ENCODE measurements at places on chromosomes 4 and X.
A peak's percentile ranks its signal among the peaks of the same experiment; 100 is the strongest.

DNA sequence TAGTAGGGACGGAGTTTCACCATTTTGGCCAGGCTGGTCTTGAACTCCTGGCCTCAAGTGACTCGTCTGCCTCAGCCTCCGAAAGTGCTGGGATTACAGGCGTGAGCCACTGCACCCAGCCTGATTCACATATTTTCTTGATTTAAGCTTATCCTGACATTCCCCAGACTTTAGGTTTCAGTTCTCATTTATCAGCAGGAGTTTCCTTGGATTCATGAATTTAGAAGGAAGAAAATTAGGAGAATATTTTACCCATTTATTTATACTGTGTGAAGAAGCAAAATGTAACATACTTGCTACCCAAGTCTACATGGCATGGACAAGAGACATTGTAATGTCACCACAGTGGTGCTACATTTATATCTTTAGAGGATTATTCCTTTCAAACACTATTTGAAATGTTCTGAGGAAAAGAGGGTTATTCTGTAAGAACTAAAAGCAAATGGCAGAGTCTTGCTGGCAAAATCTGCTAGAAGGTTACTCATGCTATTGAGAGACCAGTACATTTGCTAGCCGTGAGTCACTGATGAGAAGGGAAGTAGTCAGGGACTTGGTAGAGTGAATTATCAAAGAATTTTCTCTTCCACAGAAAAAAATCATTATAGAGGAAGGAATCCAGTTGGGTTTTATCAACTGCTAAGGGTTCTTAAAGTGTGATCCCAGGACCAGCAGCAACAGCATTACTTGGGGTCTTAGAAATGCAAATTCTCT is 26.1 kb upstream of the CFAP299 start:
- DNase-seq: no peak

DNA sequence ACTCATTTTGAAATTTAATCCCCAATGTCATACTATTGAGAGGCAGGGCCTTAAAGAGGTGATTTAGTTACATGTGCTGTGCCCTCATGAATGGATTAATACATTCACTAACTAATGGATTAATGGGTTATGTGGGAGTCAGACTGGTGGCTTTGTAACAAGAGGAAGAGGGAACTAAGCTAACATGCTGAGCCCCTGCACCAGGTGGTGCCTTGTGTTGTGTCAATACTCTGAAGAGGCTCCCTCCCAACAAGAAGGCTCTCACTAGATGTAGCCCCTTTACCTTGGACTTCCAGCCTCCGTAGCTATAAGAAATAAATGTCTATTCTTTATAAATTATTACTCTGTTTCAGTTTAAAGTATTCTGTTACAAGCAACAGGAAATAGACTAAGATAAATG is 411.9 kb upstream of the EMCN start:
- DNase-seq: no peak

DNA sequence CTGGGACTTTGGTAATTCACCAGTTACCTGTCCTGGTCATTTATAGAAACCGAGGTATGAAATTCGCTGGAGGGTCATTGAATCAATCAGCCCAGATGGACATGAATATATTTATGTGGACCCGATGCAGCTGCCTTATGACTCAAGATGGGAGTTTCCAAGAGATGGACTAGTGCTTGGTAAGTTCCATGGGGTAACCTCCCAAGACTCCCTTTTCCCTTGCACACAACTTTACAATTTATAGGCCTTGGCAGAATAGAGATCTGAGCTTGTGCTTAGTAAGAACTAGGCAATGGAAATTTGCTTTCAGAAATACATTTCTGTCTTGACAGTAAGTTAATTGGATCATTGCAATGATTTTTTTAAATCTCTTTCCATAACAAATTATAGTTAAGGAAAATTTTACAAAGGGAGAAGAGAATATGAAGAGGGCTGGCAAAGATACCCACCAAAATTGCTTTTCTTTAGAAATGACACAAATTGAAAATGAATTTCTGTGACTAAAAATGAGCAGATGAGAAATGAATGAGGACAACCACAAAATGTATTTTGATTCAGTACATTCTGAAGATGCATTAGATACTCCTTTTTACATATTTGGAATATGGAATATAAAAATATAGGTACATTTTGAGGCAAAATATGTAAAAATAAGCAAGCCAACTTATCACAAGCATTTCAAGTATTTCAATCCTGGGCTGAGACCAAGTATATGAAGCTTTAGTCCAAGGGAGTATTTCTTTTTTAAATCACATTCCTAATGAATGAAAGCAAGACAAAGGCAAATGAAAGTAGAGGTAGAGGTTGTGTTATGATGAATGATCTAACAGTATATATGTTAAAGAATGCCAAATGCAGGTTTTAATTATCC is 45.9 kb downstream of the PDGFRA start:
- no peak for DNase-seq

DNA sequence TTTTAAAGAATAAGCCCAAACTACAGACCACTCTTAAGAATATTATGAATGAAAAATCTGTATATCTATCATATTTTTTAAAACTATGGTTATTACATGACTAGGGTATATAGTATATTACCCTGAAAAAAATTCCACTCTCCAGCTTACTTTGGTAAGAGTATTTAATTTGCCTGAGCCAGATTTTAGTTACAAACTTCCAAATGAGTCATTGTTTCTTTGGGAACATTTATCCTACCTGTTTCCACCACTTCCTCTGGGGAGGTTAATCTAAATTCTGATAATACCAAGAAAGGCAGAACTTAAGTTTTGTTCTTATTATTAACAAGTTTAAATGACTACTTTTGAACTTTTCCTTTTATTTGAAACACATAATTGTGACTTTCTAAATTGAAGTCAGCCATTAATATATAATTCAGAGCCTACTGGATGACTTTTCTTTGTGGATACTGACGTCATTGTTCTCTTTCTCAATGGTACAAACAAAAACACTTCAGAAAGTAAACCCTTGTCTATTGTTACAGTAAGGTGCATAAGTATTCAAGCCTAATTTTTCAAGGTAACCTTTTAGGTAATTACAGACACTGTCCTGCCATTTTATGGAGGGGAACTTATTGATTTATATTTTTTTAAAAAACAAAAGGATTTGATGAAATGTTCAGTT is 135.6 kb upstream of the TLL1 start:
- no peak for DNase-seq

- DNase-seq: no peak
Measured at GRCh38 chr4:152106113-152106763, 345.4 kb upstream of the GATB start.

DNA sequence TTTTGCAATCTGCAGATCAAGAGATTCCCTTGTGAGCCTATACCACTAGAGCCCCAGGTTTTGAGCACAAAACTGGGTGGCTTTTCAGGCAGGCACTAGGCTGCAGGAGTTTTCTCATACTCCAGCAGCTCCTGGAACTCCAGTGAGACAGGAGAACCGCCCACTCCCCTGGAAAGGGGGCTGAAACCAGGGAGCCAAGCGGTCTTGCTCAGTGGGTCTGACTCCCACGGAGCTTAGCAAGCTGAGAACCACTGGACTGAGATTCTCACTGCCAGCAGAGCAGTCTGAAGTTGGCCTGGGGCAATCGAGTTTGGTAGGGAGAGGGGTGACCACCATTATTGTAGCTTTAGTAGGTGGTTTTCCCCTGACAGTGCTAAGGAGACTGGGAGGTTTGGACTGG is 313.8 kb upstream of the TEX13C start:
- no peak for DNase-seq

DNA sequence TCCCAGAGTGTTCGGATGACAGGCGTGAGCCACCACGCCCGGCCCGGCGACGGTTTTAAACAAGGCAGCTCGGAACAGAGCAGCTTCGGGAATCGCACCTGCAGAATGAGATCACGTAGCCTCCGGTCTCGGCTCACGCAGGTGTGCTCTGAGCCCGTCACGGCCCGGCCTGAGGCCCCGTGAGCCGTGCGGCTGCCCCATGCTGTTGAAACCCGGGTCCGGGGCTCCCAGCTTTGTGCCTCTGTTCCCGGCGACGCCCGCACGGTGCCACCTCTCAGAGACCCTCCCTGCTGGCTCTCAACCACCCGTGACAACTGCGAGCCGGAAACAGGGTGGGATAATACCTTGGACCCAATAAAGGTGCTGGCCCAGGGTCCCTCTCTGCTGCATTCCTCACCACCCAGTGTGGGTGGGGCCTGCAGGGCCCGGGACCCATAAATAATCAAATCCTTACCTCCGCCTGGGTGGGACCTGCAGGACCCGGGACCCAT is 13.4 kb upstream of the PLCXD1 start:
- no peak for DNase-seq

DNA sequence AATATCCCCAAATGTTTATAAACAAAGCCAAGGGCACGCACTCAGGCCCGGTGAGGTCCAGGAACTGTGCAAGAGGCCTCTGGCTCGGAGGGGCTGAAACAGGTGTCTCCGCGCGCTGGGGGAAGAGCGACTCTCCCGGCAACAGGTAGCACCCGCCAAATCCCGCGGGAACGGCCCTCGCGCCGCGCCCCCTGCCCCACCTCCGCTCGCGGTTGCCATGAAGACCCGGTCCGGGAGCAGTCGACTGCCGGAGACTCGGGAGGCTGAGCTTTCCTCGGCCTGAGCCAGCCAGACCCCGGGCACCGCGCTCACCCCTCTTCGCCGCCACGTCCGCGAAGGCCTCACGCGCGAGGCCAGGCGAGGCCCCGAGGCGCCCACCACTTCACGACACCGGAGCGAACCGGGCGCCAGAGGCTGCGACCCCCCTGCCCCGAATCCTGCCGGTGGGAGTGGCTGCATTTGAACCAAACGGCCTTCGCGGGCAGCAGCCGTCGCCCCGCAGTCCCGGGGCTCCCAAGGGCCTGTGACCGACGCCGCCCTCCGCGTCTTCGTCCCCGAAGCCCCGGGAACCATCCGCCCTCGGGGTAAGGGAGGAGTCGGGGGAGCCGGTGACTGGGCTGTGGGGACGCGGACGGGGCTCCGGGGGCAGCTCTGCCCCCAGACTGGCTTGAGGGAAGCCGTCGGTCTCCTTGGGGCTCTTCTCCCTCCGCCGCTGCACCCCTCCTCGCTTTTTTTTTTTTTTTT is at the start of gene NSUN7:
NSUN7 (plus strand) TSS at position 239 of the 744 bp plus-strand sequence. CDS start 739 bp downstream, outside the sequence.
- DNase-seq: peak; percentile 3

DNA sequence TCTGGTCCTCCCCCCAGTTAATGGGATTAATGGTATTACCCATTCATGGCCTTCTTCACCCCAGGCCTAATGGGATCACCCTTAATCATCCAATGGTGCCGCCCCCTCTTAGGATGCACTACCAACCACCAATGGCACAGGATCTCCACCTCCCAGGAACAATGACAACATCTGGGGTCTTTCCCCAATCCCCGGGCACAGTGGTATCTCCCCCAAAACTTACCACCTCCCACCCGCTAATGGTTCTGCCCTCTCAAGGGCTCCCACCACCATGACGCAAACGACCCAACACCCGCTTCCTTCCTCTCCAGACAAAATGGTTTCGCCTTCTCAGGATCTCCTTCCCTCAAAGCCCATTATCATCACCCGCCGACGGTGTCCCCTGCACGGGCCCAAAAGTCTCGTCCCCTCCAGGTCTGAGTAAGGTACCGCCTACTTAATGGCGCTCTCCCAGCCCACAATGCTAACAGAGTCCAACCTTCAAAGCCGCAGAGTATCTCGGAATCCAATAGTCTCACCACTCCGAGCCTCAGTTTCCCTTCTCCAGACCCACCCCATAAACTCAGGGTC is 458 bp downstream of the GRIPAP1 start:
- DNase-seq: peak; percentile 8

DNA sequence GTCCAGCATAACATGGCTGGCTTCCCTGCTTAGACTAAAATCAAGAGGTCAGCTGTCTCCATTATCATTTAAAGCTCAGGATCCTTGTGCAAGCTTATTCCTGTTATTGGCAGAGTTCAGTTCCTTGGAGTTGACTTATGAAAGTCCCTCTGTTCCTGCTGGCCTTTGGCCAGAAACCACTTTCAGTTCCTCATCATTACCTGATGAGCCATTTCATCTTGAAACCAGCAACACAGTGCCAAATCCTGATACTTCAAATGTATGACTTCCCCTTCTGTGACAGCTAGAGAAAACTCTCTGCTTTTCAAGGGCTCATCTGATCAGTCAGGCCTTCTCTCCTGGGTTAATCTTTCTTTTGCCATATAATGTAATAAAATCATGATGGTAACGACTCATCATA is 110.6 kb upstream of the FSTL5 start:
- no peak for DNase-seq

GRCh38 chrX:53718073-53718472 is 31.6 kb upstream of the HUWE1 start:
- DNase-seq: no peak

DNA sequence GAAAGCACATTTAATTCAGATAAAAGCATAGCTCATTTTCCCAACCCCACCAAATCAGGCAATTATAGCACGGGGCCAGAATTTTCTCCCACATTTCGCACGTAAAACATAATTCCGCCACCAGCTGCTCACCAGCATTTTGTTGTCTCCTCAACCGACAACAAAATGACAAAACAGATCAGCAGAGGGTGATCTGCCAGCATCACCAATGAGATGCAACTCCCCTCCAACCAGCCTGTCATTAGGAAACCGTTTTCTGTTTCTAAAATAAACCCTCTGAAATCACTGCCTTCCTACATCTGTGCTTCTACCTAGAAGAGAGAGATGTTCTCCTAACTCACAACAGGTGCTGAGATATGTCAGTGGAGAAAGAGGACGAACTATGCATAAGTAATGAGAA is 654.8 kb upstream of the CPEB2 start:
- no peak for DNase-seq

GRCh38 chrX:21939906-21940305 is 603 bp upstream of the SMS start:
- no peak for DNase-seq

DNA sequence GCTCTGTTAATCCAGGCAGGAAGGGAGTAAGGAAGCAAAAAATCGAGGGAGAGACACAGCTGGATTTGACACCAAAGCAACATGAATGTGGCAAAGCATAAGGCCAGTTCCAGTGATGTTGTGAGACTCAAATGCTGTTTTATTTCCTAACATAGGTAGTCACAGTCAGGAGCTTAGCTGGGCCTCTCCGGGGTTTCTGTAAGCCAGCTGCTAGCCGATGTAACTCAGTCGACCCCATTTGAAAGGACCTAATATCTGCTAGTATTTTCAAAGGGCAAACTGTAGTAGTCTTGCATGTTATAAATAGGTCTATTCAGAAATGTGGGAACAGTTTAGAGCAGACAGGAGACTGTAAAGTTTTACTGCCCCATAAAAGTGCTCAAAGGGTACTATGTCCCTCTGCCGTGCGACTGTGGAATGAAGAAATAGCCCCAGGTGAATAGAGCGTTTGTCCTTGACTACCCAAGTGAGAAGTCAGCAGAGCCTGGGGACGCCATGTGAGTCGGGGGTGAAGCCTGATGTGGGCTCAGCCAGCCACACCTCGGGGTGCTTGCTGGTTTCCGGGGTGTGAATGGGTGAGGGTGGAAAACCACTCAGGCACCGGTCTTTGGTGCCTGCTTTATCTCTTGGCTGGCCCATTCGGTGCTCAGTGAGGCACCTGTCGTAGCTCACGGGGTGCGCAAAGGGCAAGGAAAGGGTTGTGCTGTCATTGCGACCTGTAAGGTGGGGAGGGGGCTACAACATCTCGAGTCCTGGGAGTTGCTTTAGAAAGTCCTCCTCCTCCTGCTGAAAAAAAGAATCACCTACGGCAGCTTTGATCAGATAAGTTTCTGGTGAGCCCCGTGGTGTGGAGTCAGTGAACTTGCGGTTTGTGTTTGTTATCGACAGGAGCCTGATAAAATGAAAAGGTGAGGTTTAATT is 745 bp downstream of the TRIM2 start:
- DNase-seq: no peak
